Stomach (tissue), 19 donors: ENCODE measurements at places on chromosomes 6 and 20.

GRCh38 chr6:150229436-150230163, 86.8 kb downstream of the PPP1R14C start:
- DNase-seq: no peak

GRCh38 chr6:149335924-149336608, 18.6 kb downstream of the TAB2 start:
- no peak for DNase-seq

DNA sequence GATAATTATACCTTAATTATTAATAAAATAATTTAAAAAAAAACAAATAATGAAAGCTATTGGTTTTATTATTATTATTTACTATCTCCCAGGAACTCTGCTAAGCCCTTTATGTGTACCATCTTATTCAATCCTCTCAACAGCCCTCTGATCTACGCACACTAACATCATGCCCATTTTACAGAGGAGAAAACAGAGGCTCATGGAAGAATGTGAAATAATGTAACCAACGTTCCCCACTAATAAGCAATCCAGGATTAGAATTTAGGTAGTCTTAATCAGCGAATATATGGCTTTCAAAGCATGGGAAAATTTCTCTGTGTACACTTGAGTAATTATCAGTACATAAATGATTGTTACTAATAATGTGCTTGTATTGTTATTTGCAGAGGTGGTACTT, 89.0 kb downstream of the MAFB start:
- no peak for DNase-seq

DNA sequence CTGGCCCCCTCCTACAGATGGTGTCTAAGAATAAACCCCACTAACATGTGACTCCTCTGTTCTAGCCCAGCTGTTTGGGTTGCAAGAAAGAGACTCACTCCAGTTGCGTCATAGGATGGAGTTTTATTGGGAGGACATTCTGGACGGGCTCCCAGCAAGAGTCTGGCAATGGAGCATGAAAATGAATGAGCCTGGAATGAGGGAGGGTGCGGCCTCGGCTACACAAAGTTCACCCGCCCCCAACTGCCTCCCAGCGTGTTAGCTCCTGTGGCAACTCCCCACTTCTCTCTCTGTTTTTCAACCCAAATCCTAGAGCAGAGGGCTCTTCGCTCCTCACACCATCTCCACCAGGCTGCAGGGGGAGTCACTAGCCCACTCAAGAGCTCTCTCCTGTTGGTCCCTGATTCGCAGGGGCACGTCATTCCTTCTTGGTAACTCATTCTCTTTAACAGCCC, 5.1 kb upstream of the ADAM33 start:
- DNase-seq: peak; percentile 52

DNA sequence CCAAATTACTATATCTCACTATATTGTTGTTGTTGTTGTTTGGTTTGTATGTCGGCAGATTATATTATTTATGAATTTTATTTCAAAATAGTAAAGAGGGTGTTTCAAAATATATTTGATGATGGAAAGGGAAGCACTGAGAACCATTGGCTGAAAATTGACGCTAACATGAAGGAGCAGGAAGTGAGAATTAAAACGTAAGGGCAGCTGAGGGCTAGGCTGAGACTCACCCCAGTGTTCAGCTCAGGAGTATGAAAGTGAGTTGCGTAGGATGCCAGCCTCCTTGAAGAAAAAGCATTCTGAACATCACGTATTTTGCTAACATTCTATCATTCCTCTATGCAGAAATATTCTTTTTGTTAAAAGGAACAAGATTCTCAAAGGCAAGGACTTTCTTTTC, 10.7 kb upstream of the IPCEF1 start:
- no peak for DNase-seq

GRCh38 chr6:46511320-46511719, 20.1 kb upstream of the RCAN2 start:
- no peak for DNase-seq

DNA sequence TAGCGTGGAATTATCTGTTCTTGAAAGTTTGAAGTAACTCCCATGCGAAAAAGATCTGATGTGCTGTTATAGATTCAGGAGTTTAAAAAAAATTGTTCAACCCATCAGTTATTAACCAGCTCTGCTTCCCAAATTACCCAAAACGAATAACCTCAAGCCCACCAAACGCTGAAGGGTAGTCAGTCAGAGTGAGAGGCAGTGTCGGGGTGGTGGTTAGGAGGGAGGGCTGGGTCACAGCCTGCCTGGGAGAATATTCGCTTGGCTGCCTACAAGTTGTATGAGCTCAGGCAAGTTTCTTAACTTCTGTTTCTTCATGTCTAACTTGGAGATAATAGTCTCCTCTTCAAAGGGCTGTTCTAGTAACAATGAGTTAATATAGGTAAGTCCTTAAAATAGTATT, 114.6 kb downstream of the JPH2 start:
- no peak for DNase-seq

DNA sequence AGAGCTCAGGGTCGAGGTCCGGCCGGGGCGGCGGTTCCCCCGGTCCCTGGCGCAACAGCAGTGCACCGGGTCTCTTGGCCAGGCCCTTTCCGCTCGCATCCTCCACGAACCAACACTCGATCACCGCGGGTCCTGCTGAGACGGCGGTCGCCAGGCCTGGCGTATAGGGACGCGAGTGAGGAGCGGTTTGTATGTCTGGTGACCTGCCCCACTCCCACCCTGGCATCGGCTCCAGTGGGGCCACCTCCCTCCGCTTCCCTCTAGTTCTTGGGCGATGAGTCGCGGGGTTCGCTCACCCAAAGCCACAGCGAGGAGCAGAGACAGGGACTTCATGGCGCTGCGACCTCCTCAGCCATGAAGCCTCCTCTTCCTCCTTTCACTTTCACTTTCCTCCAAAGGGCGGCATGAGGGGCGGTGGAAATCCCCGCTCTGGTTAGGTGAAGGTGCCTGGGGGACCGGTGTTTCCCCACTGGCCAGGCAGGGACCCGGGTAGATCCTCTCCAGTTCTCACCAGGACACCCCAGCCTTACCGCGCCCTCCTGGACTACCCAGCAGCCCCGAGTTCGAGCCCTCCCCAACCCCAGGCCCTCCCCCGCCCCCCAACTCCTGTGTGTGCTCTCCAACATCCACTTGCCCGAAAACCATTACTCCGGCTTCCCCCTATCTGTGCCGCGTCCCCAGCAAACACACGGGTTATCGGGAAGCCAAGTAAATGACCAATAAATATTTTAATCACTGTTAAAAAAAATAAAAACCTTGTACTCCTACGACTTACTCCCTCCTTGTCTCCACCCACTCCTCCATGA, at the start of gene TAPBP:
TAPBP (minus strand) TSS at position 370 of the 806 bp plus-strand sequence; CDS start at position 333, 37 bp downstream.
- peak; percentile 90 for DNase-seq

- DNase-seq: no peak
Measured at GRCh38 chr6:147167576-147168461, 36.4 kb upstream of the STXBP5 start.

DNA sequence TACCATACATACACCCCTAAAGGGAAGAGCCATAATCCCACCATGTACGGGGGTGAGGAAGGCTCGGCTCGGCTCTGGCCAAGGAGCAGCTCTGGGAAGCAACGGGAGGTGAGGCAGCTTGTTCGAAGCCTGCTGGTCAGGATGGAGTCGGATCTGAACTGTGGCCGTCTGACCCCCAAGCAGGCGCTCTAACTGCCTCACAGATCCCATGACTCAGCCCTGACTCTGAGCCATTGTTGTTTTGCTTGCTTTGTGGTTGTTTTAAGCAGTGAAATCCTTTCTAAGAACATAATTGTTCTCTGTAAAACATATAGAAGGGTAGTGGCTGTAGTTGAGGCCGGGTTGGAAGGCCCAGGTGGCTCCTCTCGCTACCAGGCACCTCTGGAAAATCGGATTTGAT, 10.9 kb downstream of the C6orf132 start:
- no peak for DNase-seq

- DNase-seq: no peak
Measured at GRCh38 chr6:52942221-52942620, 32.7 kb upstream of the GSTA3 start.

DNA sequence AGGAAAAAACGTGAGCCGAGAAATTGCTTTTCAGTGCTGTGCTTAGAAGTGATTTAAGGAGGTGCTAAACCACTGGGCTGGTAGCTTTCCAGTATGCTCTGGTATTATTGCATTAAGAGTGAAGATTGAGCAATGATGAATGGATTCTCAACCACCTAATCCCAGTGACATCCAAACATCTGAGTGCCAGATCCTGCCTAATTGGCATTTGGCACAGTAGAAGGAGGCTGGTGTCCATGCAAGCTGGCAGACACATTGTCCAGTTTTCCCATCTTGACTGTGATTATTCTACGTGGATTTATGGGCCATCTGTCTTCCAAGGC, 398.0 kb upstream of the PLCB4 start:
- DNase-seq: no peak

GRCh38 chr20:44003609-44004008, 89.0 kb downstream of the TOX2 start:
- DNase-seq: no peak

GRCh38 chr6:45423824-45424450, 46.2 kb upstream of the SUPT3H start:
- DNase-seq: peak; percentile 36

- DNase-seq: no peak
Measured at GRCh38 chr6:135534773-135535380, 37.3 kb upstream of the AHI1 start.
